ENCODE measurements at places on chromosomes 3 and 15.

DNA sequence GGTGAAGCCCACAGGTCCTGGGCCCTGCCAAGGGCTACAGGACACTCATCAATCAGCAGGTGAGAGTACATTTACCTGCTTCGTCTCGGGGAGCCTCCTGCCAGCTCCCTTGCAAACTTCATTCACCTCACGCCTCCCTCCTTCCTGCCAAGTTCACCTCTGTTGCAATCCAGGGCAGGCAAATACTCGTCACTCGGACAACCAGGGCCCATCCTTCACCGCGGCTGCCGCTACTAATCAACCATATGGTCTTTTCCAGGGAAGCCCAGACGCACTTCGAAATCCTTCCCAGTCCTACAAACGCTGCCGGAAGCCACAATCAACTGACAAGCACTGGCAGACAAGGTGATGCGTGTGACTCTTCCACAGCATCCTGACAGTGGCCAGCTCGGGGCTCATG is 200.7 kb upstream of the NSMCE3 start:
- DNase-seq = no peak

DNA sequence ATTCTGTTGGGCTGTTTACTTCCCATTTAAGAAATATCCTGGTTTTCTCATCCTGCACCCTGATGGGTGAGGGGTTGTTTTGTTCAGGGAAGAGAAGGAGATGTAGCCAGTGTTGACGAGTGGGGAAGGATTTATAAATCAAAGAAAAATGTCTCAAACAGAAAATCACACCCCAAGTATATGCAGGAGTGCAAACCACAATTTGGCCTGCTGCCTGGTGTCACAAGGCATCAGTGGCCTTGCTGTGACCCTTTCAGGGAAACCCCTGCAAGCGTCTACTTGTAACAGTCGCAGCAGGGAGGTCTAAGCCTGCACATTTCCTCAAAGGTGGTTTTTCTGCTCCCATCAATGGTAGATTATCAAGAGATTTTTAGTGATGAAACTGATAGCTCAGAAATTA is 132.6 kb upstream of the LRRN1 start:
- DNase-seq = no peak

DNA sequence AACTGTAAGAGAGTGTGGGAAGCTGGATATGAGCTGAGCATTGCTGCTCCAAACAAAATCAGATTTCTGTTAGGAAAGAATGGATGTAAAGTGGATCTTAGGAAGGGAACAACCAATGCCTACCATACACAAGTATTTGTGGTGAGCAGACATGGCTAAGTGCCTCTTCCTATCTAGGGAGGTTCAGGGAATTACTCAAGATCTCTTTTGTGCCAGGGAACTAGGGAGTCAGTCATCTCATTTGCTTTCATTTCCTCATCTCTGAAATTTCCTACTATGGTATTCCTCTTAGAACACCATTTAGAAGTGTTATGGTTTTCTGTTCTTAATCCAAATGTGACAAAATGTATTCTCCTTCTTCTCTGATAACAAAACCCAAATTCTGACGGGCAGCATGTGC is 396.5 kb downstream of the FHIT start:
- no peak for DNase-seq

DNA sequence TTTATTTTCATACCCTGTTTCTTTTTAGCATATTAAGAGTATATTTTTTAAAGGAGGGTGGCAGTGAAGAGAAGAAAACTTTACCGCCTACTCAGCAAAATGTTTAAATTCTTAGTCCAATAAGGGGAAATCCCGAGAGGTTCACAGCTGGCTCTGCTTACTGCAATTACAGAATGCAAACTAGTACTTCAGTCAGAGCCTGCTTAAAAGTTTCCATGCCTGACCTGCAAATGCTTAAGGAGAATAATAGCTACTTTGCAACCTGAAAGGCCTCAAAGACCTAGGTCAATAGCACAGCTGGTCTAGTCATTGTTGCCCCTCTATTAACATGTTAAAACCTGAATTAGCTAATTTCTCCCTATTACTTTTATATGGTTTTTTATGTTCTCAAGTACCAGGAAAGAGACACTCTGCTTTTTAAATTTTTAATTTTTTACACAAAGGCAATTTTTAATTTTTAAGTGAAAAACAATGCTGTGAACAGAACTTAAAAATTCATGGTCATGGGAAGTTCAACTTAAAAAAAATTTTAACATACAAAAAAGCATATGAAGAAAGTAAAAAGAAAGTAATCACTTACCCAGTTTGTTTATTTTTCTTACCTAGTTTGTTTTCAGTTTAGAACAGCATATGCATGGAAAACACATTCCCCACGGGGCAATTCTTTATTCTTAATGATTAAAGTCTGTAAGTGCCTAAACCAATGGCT is 79.2 kb downstream of the P3H2 start:
- no peak for DNase-seq

DNA sequence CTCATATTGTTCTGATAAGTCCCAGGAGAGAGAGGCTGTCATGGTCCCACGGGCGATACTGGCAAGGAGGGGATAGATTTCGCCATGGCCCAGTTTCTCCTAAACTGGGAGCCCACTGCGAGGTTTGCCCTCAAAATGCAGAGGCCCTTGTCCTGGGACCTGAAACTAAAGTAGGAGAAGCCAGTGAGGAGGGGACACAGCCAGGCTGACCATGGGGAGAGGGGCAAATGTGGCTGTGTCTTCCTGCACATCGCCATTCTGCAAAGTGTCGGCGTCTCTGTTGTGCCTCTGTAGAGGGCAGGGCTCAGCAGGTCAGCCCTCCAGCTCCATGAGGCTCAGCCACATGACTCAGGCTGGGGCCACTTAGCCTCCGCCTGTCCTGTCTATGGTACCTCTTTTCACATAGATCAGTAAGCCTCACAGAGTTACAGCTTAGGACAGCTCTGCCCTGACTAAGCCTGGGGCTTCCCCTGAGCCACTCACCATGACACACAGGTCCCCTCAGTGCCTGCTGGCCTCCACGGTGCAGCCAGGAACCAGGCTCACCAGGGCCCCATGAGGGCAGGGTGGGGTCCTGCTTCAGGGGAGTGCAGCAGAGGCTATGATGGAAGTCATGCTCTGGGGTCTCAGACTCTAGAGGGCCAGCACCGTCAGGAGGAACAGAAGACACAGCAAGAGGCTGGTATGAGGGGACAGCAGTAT is 28.6 kb upstream of the PLXNA1 start:
- no peak for DNase-seq

DNA sequence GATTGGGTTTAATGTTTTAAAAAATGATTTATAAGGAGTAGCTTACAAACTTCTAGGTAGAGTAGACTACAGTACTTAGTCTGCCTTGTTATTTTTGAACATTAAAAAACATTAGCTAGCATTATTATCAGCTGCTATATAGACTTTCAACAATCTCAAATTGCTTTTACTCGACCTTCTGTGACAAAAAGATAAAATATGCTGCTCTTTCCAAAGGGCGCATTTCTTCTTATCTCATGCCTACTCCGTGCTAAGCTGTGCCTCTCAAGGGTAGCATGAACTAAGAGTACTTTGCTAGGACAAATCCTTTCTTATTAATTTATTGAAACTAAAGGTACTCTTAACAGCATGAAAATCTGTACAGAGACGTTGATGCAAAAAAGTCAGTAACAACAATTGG is 71.3 kb downstream of the SPRED1 start:
- DNase-seq = no peak

GRCh38 chr3:56042326-56042951 is 425.8 kb downstream of the ERC2 start:
- DNase-seq = no peak

GRCh38 chr15:54131410-54131809 is 153.2 kb downstream of the UNC13C start:
- no peak for DNase-seq

GRCh38 chr3:140927279-140928069 is 14.2 kb upstream of the SLC25A36 start:
- DNase-seq = no peak

GRCh38 chr15:85950101-85950500 is 129.6 kb upstream of the AGBL1 start:
- DNase-seq = no peak

GRCh38 chr3:10982782-10983181 is 9.8 kb upstream of the SLC6A1 start:
- DNase-seq = no peak

DNA sequence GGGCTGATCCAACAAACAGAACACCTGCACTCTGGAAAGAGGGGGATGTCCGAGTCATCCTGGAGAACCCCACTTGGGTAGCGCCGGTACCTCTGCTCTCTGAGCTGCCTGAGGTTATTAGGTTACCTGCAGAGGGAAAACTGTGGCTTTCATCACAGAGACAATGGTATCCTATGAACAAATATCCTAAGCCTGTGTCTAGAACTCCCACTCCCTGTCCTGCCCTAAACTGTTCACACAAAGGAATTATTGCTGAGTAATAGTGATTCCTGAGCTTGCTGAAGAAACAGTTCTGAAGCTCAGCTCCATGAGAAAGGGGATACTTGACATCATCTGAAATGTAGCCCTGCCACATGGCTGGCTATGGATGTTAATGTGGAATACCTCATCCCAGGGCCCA is 31.9 kb upstream of the WNT5A start:
- DNase-seq = no peak

DNA sequence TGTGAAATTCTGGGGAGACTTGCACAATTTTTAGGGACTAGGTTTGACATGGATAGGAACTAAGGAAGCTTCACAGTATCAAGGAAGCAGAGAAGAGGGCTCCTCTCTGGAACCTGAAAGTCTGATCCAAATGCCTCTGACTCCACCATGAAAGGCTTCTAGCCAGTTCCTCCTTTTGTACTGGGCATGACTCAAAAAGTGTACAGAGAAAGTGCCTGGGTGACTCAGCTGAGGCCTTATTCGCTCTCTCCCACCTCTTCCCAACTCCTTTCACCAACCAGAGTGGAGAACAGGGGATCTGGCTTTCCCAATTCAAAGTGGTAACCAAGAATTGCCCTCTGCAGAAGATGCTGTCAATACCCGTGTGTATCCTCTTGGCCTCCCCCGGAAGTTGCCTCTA is 342.9 kb upstream of the PROK2 start:
- DNase-seq = no peak

DNA sequence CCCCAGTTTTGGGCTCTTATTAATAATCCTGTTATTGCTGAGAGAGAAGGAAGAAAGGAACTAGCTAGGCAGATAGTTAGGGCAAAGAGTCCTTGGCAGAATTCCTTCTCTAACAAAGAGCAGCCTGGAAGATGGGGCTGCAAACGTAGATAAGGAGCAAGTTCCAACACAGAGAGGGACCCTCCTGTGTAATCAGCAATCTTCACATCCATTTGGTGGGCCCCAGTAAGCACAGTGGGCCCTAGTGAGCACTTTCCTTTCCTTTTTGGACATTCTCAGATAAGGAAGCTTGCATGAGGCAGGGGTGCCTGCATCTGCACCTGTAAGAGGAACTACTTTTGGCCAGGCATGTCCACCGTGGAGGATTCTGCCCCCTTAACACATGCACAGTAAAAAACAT is 119.6 kb upstream of the SGO1 start:
- no peak for DNase-seq

- no peak for DNase-seq
Observed at GRCh38 chr15:92807971-92808571, 92.1 kb upstream of the CHD2 start.

GRCh38 chr3:139559541-139559940 is 20.0 kb upstream of the RBP1 start:
- no peak for DNase-seq

- DNase-seq = no peak
Observed at GRCh38 chr3:38829404-38829803, 13.4 kb upstream of the SCN10A start.

DNA sequence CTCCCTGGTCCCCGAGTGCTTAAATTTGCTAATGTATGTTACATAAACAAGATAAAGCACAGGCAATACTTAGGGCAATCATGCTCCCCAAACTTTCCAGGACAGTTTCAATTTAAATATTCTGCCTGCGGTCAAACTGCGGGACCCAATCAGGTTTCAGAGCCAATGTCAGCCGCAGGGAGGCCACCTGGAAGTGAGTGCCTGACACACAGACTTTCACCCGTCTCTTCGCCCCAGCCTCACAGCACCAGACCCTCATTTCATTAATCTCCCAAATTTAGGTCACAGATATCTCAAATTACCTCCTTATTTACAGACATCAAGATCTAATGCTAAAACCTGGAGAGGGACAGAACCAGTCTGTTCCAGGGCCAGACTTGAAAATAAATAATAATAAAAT is 107.2 kb upstream of the ALDH1A3 start:
- DNase-seq = no peak

DNA sequence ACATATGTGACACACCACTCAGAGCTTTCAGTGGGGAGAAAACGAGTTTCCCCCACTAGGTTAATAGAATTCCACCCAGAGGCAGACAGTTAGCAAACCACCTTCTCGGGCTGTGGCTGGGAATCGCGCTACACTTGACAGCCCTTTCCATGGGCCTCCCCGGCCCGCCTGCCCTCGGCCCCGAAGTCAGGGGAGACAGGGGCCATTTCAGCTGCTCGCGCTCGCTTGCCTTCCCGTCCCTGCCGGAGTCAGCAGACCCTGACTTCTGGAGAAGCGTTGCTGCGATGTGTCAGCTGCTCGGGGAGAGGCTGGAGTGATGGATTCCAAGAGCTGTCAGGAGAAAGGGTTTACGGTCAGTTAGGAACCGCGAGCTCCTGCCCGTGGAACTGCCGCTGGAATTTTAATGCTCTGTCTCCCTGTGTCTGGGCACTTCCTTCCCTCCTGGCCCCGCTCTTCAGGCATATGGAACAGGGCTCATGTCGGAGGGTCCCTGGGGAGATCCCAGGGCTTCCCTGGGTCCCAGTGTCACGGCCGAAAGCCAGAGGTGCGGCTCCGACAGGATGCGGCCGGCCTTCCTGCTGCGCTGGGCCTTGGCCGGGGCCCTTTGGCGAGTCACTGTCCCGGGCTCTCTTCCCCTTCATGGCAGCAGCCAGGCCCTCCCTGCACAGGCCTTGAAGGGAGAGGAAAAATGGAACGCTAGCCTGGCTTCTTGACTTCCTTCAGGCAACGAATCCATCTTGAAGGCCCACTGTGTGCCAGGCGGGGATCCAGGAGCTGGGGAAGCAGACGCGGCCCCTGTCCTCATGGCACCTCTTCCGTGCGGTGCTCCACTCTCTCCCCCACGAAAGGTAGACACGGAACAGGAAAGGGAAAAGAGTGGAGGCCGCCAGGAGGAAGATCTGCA is 38.4 kb upstream of the VPS8 start:
- no peak for DNase-seq

DNA sequence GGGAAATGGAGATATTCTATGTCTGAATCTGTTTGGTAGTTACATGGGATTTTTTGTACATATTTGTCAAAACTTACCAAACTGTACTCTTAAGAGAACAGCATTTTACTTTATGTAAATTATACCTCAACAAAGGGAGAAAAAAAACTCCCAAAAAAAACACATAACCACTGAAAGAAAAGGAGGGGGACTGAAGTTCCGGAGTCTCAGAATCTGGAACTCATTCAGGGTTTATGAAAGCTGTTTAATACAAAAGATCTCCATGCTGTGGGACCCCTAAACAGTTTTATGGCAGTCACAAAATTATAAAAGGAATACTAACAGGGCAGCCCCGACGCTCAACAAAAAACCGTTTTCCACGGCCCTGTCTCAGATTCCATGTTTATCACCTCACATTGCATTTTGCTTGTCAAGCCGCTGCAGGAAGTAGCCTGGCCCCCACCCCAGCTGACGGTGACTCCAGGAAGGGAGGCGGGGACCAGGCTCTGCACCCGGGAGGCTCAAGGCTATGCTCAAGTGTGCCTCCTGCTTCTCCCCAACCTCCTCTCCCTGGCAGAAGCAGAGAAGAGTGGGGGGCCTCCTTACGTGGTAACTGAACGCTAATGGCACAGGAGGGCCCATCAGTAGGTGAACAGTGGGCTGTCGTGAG is 29.3 kb downstream of the RFT1 start:
- no peak for DNase-seq

GRCh38 chr3:11924518-11924917 is 77.8 kb upstream of the TAMM41 start:
- no peak for DNase-seq

Measured in activated CD4-positive, alpha-beta T cell treated with anti-CD3 and anti-CD28 coated beads for 1 hour (primary cell).